Stimulated activated CD8-positive, alpha-beta memory T cell treated with anti-CD3 and anti-CD28 coated beads, Interleukin-4, amount 100 ng/mL, for 4 hours (primary cell): ENCODE measurements at places on chromosomes 7 and 10.

DNA sequence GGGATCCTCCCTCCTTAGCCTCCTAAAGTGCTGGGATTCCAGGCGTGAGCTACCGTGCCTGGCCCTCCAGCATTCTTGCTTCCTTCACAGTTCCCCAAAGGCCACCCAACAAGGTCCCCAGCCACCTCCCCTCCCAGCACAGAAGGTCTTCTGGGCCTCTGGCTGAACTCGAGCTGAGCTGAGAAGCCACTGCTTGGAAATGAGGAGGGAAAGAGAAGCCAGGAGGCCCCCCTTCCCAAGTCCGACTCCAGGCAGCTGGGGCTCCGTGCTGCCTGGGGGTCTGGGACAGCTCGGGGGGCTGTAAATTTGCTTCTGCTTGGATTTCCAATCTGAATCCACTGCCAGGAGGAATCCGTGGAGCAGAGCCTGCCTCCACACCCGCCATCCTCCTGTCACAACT is 5.5 kb upstream of the EPO start:
- no peak for DNase-seq

- no peak for DNase-seq
Observed at GRCh38 chr7:30019960-30020359, 6.5 kb downstream of the FKBP14 start.

GRCh38 chr7:47241112-47242065 is 340.5 kb downstream of the TNS3 start:
- DNase-seq: no peak

GRCh38 chr7:129843365-129843898 is 109.3 kb downstream of the UBE2H start:
- no peak for DNase-seq

DNA sequence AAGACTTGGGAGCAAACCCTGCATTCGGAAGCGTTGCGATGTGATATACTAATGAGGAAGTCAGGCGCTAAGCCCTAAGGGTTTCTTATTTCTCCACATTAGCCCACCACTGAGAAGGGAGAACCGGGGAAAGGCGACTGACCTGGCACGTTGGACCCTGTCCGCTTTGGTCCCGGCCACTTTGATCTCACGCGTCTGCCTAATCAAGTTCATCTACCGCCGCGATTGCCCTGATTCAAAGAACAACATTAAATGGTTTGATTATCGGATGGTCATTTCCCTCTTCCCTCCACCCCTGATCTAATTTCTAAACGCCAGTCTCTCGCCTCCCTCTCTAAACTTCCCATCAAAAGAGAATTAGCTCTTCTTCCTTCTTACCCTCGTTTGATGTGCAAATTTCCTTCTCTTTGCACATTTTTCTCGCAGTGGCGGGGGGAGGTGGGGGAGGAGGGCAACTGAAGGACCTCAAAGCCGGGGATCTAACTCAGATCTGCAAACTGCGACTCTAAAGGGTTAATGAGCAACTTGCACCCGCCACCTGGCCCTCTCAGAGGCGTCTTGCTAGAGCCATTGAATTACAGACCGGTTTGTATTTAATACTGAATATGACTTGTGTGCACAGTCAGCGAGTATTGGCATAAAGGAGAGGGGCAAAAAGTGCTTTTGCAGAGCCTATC is 687 bp upstream of the DKK1 start:
- DNase-seq: no peak

- DNase-seq: no peak
Observed at GRCh38 chr7:155773531-155773930, 38.7 kb downstream of the SHH start.
